ENCODE measurements at places on chromosomes 12 and 14. TPM values are rescaled to one million over a fixed set of nuclear protein-coding genes. Genes with fewer than 3 reads are reported as not detected.

GRCh38 chr12:108691998-108692808, 39.1 kb downstream of the CORO1C start:
- no peak overlapping the region for H3K4me3 ChIP-seq
- H3K36me3 ChIP-seq: no peaks in the 10 kb centered on the region

GRCh38 chr12:46663318-46663717, 162.5 kb downstream of the SLC38A4 start:
- no peaks in the 10 kb centered on the region for H3K27me3 ChIP-seq
- no peak overlapping the region for H3K4me3 ChIP-seq
- no peak overlapping the region for H3K27ac ChIP-seq
- H3K4me1 ChIP-seq: peaks cover 3% of the 10 kb centered on the region
- no peaks in the 10 kb centered on the region for H3K36me3 ChIP-seq

DNA sequence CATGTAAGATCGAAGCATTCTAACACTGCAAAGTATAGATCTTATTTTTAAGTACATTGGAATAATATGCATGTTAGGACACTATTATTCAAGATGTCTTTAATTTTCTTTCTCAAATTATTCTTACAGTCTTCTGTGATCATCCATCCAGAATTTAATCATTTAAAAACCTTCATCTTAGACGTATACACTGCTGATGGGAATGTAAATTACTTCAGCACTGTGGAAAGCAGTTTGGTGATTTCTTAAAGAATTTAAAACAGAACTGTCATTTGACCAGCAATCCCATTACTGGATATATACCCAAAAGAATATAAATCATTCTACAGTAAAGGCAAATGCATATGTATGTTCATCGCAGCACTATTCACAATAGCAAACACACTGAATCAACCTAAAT, 3.2 kb upstream of the RPS29 start:
- H3K27me3 ChIP-seq: no peaks in the 10 kb centered on the region
- no peak for DNase-seq
- no peaks in the 10 kb centered on the region for H3K36me3 ChIP-seq
- H3K27ac ChIP-seq: no peak overlapping the region
- H3K4me1 ChIP-seq: peaks cover 5% of the 10 kb centered on the region

- DNase-seq: no peak
- no peaks in the 10 kb centered on the region for H3K27me3 ChIP-seq
- no peaks in the 10 kb centered on the region for H3K36me3 ChIP-seq
Observed at GRCh38 chr12:87802721-87803011, 226.5 kb downstream of the C12orf50 start.

GRCh38 chr14:105525861-105526775, at the start of gene TMEM121:
Gene TMEM121 (plus strand): TSS chr14:105526583. CDS start chr14:105528835, 2,252 bp downstream.
- H3K4me1 ChIP-seq: peaks cover 10% of the 10 kb centered on the region
- H3K36me3 ChIP-seq: no peaks in the 10 kb centered on the region
- no peak for DNase-seq

GRCh38 chr14:74425525-74426201, 347 bp downstream of the SYNDIG1L start:
- no peak overlapping the region for H3K27ac ChIP-seq
- no peak overlapping the region for H3K4me3 ChIP-seq
- H3K4me1 ChIP-seq: peaks cover 4% of the 10 kb centered on the region
- no peaks in the 10 kb centered on the region for H3K27me3 ChIP-seq
- peak; percentile 69 for DNase-seq
- no peaks in the 10 kb centered on the region for H3K36me3 ChIP-seq

PRB2 gene
- not detected for total RNA-seq

- peak overlapping the region; percentile 46 for H3K4me3 ChIP-seq
- H3K36me3 ChIP-seq: no peaks in the 10 kb centered on the region
- H3K4me1 ChIP-seq: peaks cover 4% of the 10 kb centered on the region
- DNase-seq: no peak
Observed at GRCh38 chr14:101947577-101947903, 16.8 kb upstream of the DYNC1H1 start.

BCL2L2 gene
- 29.1 TPM for total RNA-seq
